ENCODE measurements at places on chromosomes 12 and 14.

- no peak for DNase-seq
Measured at GRCh38 chr14:55794655-55795595, 214.9 kb downstream of the KTN1 start.

- no peak for DNase-seq
Measured at GRCh38 chr12:113955109-113955970, 10.8 kb downstream of the RBM19 start.

- DNase-seq = no peak
Measured at GRCh38 chr12:47267571-47267970, 187.8 kb upstream of the AMIGO2 start.

DNA sequence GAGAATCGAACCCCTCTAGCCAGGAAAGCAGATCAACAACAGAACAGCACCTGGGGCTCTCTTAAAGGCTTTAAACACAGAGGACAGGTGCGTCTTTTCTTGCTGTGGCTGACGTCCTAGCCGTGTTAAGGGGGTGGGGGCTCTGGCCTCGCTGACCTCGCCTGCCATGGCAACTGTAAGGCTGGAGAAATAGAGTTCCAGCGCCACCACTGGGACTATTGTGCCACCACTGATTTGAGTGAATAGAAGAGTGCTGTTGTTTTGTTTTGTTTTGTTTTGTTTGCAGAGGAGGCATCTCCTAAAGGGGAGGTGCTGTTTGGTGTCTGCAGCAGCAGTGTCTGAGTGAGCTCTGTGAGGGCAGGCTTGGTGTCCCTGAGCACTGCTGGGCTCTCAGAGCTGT lies 34.2 kb upstream of the PRMT8 start:
- no peak for DNase-seq

DNA sequence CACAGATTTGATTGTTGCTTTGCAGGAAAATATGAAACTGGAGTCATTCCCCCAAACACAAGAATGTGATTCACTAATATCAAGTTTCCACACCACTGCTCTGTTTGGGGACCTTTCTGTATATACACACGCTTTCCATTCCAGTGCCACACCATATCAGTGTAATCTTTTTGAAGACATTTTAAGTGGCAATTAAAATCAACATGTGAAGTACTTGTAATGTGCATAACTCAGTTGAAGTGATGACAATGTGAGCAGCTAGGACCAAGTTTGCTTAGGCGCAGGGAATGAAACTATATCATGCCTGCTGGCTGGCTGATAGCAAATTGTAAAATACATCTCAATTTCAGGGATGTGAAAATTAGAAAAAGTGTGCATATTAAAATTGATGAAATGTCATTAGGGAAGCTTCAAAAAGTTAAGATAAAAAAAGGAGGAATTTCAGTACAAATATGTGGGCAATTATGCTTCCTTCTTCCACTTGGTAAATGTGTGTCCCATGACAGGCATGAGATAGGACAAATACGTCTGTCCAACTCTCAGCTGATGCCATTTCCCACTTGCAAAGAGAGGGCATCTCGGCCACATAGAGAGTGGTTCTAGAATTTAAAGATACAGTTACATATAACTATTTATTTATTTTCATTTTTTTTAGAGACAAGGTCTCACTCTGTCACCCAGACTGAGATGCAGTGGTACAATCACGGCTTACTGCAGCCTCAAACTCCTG lies 43.7 kb downstream of the HSPB8 start:
- DNase-seq = no peak

DNA sequence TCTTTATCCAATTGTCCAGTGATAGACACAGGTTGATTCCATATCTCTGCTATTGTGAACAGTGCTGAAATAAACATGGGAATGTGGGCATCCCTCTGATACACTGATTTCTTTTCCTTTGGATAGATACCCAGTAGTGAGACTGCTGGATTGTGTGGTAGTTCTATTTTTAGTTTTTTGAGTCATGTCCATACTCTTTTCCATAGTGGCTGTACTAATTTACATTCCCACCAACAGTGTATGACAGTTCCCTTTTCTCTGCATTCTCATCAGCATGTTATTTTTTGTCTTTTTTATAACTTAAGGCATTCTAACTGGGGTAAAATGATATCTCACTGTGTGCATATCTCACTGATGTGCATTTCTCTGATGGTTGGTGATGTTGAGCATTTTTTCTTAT lies 24.8 kb upstream of the VASH1 start:
- DNase-seq = no peak

GRCh38 chr12:87157791-87158190 lies 871.4 kb downstream of the C12orf50 start:
- no peak for DNase-seq
